ENCODE measurements at places on chromosomes 1 and 21.

- no peak for DNase-seq
Measured at GRCh38 chr1:52098139-52098871, 42.2 kb downstream of the BTF3L4 start.

DNA sequence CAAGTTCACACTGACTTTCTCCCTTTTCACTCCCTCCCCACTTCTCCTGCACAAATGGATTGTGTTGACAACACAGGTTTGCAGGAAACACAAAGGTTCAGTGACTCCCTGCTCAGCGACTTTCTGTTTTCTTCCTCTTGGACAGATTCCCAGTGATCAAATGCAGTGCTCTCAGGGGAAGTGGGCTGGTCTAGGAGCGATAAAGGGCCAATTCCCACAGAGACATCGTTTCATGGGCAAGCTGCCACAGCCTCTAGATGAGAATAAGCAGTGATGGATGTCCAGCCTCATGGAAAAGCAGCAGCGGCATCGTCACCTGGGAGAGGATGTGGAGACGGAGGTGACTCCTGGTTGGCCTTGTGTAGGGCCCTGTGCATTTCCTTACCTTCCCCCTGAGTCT is 30.6 kb downstream of the FYB2 start:
- peak; percentile 9 for DNase-seq

GRCh38 chr1:115184260-115184950 is 95.1 kb upstream of the TSPAN2 start:
- no peak for DNase-seq

DNA sequence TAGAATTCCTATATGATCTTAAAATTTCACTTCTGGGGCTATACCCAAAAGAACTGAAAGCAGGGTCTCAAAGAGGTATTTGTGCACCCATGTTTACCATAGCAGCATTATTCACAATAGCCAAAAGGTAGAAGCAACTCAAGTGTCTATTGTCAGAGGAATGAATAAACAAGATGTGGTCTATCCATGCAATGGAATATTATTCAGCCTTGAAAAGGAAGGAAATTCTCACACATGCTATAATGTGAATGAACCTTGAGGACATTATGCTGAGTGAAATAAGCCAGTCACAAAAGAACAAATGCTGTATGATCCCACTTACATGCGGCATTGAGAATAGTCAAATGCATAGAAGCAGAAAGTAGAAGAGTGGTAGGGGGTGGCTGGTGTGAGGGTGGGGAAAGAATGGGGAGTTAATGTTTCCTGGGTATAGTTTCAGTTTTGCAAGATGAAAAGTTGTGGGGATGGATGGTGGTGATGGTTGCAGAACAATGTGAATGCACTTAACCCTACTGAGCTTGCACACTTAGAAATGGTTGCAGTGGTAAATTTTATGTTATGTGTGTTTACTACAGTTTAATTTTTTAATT is 122.4 kb downstream of the TOMM20 start:
- DNase-seq: no peak

DNA sequence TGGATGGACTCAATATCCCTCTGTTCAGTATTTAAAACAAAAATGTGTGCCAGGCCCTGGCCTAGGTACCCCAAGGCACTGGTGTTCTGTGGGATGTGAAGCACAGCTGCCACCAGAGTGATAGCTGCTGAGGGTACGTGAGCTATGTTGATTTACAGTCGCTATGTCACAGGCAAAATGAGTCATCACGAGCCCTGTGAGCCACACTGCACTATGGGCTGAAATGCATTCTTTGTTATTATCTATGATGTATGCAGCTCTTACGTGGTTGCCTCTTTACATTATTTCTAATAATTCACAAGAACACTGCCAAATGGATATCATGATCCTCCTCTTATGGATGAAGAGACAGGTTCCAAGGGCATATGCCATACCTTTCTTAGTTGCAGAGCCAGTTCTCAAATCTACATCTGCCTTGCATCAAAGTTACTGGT is 2.1 kb downstream of the TEX38 start:
- peak; percentile 72 for DNase-seq

DNA sequence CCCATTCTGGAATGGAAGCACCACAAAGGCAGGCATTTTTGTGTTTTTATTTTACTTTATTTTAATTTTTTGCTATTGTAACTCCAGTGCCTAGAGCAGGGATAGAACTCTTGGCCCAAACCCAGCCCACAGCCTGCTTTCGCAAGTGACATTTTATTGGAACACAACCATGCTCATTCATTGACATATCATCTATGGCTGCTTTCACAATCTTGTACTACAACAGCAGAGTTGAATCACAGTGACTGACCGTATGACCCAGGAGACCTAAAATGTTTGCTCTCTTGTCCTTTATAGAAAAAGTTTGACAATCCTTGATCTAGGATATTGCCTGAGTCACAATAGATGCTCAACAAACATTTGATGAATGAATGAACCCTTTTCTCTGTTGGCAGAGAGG is 83.9 kb upstream of the ATP1A1 start:
- no peak for DNase-seq

- peak; percentile 27 for DNase-seq
Measured at GRCh38 chr1:197481101-197481500, 213.0 kb downstream of the CRB1 start.

DNA sequence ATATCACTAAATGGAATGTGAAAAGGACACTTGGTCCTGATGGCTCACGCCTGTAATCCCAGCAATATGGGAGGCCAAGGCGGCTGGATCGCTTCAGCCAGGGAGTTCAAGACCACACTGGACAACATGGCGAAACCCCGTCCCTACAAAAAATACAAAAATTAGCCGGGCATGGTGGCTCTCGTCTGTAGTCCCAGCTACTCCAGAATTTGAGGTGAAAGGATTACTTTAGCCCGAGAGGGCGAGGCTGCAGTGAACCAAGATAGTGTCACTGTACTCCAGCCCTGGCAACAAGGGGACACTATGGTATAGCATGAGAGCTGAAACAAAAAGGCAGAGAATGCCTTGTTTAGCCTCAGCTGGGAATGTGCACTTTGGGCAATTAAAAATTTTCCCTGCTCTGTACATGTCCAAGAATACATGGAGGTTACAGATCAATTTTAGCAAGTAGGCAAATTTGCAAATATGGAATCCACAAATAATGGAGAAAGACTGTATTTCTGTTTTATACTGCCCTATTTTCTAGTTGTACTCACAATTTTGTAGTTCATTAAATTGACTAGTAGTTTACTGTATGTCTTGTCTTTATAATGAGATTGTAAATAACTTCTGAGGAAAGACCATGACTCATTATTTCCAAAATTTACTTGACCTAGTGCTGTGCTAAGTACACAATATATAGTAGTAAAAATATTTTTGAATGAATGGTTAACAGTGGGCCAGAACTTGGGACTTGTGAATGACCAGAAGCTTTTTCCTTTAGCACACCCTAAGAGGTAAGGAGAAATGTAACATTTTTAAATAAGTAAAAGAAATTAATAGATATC is 2.0 kb upstream of the ANGEL2 start:
- DNase-seq: no peak

GRCh38 chr1:59635097-59635496 is 179.7 kb upstream of the HOOK1 start:
- no peak for DNase-seq

GRCh38 chr1:207497941-207498340 is 2.0 kb downstream of the CR1 start:
- DNase-seq: no peak

GRCh38 chr1:53320646-53321045 is 7.2 kb downstream of the LRP8 start:
- DNase-seq: no peak

DNA sequence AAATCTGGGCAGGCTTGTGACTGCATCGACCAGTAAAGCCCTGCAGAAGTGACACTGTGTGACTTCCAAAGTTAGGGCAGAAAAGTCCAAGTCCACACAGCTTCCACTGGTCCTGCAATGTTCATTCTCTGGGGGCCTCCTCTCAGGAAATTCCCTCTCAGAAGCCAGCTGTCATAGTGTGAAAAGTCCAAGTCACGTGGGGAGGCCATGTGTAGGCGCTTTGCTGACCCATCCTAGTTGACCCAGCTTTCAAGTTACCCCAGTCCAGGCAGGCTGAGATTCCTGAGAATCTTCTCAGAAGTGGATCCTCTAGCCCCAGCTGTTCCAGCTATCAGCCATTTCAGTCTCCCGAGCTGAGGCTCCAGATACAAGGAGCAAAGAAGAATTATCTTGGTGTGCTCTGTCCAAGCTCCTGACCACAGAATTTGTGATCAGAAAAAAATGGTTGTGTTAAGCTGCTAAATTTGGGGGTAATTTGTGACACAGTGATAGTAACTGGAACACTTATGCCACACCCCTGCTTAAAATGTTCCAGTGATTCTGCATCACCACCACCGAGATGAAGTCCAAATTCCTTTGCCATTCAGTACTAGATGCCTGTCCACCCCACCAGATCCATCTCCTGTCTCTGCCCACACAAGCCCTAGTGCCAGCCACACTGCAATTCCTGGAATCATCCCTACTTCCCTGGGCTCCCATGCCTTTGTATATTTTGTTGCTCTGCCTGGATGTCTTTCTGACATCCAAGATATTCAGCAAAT is 2.5 kb upstream of the STUM start:
- no peak for DNase-seq

- DNase-seq: no peak
Measured at GRCh38 chr1:43448955-43449707, 4.6 kb downstream of the HYI start.

All from fibroblast of skin of back (primary cell).